ENCODE measurements at places on chromosomes 7 and 10.
A peak's percentile ranks its signal among the peaks of the same experiment; 100 is the strongest.

- DNase-seq: no peak
These were observed 1055.1 kb downstream of the NXPH1 start for GRCh38 chr7:9488555-9488954.

GRCh38 chr7:9231630-9232121, 798.3 kb downstream of the NXPH1 start:
- DNase-seq: no peak

DNA sequence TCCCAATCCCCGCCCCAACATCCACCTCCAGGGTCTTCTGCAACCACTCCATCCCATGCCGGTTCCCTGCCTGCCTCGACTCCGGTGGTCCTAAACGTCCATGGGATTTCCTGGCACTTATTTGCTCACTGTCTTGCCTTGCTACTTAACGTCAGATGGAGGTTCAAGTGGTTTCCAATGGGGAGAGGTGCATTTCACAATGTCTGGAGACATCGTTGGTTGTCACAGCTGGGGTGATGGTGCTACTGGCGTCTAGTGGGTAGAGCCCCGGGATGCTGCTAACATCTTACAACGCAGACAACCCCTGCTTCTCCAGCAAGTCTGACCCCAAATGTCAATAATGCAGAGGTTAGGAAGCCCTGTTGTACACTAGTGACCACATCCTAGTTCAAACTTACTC, 82.9 kb upstream of the ANLN start:
- peak; percentile 19 for DNase-seq

- DNase-seq: no peak
These were observed 498.2 kb downstream of the PHTF2 start for GRCh38 chr7:78296644-78297371.

GRCh38 chr10:89710753-89711152, 9.4 kb downstream of the KIF20B start:
- no peak for DNase-seq

DNA sequence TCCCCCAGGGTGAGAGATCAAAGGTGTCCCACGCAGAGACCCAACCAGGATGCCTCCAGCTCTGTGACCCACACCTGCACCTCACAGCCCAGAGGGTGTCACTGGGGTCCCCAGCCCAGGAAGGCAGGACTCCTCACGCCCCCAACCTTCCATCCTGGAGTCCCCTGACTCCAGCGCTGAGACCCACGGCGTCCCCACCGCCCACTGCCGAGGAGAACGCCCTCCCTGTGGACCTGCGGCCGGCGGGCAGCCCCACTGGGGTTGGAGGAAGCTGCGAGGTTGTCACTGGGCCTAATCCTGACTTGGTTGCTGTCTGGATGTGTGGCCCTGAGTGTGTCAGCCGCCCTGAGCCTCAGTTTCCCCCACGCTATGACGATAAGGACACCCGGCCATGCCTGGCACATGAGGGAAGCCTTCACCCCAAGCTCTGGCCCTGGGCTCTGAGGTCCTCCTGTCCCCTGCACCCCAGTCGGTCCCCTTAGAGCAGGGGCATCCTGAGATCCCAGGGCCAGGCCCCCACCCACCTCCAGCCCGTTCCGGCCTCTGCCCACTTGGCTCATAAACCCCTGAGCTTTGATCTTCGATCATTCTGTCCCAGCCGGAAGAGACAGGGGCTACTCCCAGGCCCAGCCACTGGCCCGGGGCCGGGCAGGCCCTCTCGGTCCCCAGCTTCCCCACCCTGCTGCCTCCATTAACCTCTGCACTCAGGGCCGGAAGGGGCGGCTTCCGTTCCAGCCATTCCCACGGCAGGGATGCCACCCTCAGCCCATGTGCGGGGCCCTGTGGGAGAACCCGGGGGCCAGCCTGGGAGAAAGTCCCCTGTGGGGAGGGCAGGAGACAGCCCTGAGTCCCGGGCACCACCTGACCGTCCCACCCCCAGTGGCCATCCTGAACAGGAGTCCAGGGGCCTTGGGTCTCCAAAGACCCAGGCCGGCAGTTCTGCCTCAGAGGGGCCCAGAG, 113.2 kb downstream of the MICALL2 start:
- no peak for DNase-seq

GRCh38 chr7:8699875-8700624, 266.6 kb downstream of the NXPH1 start:
- no peak for DNase-seq

GRCh38 chr7:30347226-30348082, 63.1 kb downstream of the ZNRF2 start:
- no peak for DNase-seq

DNA sequence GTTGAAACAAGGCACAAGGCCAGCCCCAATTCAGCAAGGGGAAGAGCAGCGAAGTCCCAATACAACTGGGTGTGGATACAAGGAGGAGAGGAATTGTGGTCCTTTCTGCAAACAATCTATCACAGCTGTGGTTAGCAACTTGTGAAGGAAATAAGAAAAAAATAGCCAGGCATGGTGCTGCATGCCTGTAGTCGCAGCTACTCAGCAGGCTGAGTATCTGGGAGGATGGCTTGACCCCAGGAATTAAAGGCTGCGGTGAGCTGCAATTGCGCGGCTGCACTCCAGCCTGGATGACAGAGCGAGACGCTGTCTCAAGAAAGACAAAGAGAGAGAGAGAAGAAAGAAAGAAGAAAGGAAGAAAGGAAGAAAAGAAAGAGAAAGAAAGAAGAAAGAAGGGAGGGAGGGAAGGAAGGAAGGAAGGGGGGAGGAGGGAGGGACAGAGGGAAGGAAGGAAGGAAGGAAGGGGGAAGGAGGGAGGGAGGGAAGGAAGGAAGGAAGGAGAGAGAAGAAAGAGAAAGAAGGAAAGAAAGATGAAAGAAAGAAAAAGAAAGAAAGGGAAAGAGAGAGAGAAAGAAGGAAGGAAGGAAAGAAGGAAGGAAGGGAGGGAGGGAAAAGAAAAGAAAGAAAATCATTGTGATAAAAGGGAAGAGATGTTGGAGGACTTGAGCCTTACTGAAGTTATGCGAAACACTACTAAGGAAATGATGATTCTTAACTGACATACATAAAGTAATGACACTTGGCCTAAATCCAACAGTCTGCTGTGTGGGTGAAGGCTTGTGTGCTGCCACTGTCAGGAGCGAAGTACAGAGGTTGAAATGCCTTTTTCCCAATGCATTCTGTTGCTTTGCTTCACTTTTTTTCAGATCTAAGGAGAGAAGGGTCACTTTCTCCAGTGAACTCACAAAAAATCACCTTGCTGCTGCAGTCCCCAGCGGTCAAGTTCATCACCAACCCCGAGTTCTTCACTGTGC, 117.0 kb upstream of the STK17A start:
- no peak for DNase-seq
